ENCODE measurements at places on chromosomes 16 and 17.

DNA sequence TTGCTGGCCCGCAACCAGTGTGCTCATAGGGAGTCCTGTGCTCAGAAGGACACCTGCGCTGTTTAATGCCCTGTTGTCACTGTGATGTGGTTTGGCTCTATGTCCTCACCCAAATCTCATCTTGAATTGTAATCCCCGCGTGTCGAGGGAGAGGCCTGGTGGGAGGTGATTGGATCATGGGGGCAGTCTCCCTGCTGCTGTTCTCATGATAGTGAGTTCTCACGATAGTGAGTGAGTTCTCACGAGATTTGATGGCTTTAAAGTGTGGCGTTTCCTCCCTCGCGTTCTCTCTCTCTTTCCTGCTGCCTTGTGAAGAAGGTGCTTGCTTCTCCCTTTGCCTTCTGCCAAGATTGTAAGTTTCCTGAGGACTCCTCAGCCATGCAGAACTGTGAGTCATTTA is 66.8 kb downstream of the AKAP1 start:
- no peak for DNase-seq

DNA sequence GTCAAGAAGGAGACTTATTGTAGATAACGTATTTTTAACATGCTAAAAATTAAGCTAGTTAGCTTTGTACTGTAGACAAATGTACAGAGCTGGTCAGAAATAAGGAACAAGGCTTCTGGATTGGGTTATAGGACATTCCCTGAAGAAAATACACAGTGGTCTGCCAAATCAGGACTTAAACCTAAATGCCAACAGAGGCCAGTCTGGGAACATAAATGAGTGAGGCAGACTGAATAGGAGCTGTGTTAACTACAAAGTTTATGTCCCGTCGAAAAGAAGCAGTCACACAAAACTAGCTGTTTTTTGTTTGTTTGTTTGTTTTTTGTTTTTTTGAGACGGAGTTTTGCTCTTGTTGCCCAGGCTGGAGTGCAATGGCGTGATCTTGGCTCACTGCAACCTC is 120.4 kb upstream of the C17orf78 start:
- no peak for DNase-seq

- DNase-seq: no peak
These were observed 18.0 kb downstream of the GRB7 start for GRCh38 chr17:39755554-39756379.

- no peak for DNase-seq
These were observed 52.4 kb upstream of the NFAT5 start for GRCh38 chr16:69513180-69513966.

GRCh38 chr16:48194828-48195556 is 39.2 kb upstream of the ABCC12 start:
- DNase-seq: peak; percentile 92

DNA sequence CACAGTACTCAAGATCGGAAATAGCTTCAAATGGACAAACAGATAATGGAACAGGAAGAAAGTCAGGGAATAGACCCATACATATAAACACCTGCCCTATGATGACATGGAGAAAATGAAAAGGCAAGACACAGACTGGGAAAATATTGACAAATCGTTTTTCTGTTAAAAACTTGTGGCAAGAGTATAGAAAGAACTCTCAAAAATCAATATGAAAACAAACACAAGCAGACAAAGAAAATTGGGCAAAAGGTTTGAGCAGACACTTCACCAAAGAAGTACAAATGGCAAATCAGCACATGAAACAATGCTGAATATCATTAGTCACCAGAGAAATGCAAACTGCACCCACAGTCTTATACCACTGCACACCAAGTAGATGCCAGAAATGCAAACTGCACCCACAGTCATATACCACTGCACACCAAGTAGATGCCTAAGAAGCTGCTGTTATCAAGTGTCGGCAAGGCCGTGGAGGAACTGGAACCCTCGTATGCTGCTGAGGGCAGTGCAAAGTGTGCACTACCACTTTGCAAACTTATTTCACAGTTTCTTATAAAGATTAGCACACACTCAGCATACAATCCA is 123.5 kb upstream of the CHMP6 start:
- no peak for DNase-seq

- no peak for DNase-seq
These were observed 49.9 kb upstream of the TANGO6 start for GRCh38 chr16:68793401-68793857.

DNA sequence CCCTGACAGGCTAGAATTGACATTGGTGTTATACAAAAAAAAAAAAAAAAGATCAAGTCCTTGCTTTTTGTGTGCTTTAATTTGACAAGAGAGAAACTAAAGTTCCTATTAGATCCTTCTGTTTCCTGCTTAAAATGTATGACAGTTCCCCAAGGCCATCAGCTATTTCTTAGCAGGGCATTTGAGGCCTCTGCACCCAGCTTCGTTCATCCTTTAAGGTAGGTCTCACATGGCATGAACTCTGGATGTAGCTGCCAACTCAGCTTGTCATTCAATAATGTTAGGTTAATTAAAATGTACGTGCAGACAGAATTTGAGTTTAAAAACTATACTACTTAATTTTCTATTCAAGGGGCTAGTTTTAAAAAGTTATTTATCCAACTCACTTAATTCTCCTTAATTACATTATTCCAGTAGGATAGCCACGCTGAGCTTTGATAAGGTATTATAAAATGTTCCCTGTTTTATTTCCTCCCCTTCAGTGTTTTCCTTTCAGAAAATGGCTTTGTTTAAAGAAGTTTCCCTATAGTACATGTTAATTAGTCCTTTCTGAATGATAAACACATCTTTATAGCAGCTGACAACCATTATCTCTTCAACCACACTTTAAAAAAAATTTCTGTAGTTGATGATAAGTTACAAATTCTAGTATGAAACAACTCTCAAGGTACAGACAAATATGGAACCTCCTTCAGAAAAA is 1.2 kb upstream of the RFFL start:
- DNase-seq: no peak

DNA sequence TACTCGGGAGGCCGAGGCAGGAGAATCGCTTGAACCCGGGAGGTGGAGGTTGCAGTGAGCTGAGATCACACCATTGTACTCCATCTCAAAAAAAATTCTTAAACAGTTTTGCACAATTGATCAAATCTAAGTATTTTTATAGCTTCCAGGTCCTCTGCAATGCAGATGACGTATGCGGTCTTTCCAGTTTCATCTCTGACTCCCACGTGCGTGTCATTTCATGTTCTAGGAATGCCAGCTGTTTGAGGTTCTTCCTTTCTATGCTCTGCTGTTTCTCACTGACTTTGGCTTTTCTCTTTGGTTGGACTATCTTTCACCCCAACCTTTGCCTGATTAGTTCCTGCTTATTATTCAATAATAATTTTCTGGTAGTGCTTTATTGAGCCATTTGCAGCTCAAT is 16.2 kb downstream of the CHP2 start:
- DNase-seq: no peak

- no peak for DNase-seq
These were observed 63.9 kb downstream of the MYO1D start for GRCh38 chr17:32813021-32813420.

- no peak for DNase-seq
These were observed 130.5 kb downstream of the NPIPB5 start for GRCh38 chr16:22641131-22641628.

GRCh38 chr16:85469929-85470590 is 143.1 kb upstream of the GSE1 start:
- no peak for DNase-seq

DNA sequence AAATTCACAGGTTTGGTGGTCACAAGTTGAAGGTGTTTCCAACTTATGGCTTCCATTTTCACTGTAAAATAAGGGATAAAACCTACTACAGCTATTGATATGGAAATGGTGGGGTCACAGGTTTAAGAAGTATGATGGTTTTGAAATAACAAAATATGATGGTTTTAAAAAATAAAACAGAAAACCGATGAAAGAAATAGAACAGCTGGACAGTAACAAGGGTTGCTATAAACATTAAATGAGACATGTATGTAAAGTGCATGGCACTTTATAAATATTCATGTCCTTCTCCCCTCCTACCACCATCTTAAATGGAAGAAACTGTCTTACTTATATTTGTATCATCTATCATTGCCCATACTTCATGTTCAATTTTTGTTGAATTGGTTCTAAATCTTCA is 31.3 kb downstream of the ASPA start:
- DNase-seq: no peak

DNA sequence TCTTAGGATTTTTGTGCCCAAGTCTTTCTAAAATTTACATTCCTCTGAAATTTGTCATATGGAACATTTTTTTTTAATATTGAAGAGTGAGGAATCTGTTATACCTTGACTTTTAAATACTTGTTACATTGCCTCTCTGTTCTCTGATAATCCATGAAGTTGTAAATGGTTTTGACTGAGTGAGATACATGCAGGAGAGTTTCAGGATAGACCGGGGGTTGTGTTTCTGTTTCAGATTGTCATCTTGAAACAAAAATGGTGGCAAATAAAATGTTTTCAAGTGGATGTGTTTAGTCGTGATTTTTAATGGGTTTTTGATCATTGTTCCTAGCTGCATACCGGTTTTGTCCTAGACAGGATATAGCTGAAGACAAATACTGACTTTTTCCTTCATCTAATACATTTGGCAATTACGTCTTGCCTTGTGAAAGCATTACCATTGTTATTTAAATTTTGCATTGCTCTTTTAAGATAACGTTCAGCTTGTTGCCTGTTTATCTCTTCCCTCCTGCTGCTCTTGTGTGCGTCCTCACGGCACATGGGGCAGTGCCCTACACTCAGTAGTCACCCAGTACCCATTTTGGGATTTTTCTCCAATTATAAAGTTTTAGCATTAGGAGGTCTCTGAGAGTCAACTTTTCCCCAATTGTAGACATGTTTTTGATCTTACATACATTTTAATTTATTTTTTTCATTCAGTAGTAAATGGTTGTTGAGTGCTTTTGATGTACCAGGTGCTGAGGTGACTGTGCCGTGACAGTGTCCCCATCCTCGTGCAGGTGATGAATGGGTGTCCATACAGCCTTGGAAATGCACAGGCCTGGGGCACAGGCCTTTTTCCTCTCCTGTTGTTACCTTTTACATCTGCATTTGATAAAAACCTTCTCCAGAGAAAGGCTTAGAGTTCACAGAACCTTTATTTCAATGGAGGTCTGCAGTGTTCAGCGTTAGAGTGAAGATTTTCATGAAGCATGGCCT is 169.9 kb downstream of the MSI2 start:
- no peak for DNase-seq

- DNase-seq: no peak
These were observed 57.2 kb downstream of the WDR45B start for GRCh38 chr17:82590881-82591539.

DNA sequence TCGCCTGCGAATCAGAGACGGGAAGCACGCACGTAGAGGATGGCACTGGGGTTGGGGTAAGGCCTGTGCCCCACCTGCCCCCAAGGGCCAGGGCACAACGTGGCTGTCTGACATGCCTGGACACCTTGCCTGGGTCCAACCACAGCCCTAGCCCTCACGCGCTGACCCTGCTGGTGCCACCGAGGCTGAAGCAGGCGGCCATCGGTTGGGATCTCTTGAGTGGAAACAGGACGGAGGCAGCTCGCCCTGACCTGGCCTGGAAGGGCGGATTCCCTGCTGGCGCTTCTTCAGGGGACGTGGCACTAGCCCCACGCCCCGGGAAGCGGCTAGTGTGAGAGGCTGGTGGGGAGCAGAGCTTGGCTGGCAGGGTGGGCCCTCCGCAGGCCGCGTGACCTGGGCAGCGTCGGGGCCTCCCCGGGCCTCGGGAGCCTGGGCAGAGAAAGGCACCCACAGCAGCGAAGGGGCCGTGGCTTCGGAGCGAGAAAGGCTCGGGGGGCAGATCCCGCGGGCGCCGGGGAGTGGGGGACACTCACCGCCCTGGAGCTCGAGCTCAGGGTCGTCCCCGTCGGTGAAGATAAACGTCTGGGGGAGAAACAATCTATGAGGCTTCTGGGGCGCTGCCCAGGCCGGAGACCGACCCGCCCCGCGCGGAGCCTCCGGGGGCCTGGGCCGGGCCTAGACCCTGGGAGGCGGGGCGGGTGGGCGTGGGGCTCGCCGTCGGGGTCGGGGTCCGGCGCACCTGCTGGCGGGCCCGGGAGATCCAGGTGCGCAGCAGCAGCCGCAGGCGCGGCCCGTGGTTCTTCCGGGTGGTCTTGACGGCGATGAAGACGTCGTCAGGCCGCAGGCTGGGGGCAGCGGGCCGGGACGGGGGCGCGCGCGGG is 610 bp downstream of the RFNG start:
- no peak for DNase-seq

DNA sequence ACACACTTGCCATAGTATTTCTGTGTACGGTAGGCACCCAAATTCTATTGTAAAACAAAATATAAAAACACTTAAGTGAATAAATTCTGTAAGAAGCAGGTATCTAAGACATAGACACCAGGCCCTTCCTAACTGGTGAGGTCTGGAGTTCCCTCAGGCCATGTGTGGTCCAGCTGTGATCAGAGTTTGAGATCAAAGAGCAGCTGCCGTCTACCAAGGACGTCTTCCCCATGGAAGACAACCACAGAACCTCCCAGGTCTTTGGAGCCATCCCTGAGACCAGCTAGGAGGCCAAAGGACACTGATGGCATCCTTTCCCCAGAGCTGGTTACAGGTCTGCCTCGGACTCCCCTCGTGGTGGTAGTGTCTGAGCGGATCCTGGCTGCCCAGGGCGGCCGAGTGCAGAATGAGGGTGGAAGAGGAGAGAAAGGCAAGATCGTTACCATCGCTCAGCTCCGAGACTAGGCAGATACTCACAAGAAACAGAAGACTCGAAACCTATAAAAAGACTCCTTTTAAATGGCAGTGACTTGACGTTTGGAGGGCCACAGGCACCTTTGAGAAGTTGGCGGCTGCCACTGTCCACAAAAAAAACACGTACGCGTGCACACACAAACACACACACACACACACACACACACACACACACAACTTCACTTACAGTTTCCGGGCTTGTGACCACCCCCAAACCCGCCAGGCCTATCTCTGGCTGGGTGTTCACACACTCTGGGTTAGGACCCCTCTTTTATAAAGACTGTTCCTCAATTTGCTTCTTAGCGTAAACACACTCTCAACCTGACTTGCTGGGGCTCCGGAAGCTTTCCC is 7.5 kb downstream of the TIMP2 start:
- no peak for DNase-seq

- no peak for DNase-seq
These were observed 294.4 kb downstream of the NPIPA8 start for GRCh38 chr16:18041864-18042834.

GRCh38 chr16:52932321-52932720 is 120.4 kb downstream of the CHD9NB start:
- no peak for DNase-seq

GRCh38 chr16:89120921-89121351 is 27.3 kb downstream of the ACSF3 start:
- DNase-seq: no peak

DNA sequence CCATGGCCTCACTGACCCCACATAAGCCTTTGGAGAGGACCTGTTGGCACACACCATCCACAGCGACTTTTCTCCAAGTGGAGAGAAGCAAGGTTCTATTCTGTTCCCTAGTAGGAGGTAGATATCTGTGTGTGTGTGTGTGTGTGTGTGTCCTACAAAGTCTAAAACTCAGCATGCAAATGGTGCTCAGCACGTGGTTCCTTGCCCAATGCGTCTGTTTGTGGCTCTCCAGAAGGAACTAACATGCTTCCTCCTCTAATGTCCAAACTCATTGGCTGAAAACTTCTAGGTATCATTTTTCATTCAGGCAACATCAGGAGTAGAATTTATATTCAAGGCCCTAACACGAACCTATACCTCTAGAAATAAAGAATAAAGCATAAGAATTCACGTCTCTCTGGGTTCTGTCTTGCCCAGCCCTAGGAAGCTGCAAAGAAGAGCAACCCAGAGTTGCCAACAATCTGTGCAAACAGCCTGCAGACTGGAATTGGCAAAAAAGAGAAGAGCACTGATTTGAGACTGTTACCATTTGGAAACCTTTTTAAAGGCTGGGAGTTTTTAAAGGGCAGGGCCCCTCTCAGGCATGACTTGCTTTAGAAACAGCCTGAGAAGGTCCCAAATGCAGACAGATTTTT is 25.5 kb downstream of the MAP3K14 start:
- no peak for DNase-seq

Data from NCI-H1105 treated with DMSO at 0.1 percent for 48 hours (cell line).